Stimulated activated CD4-positive, alpha-beta T cell treated with anti-CD3 and anti-CD28 coated beads, Interleukin-12 subunit alpha, Interleukin-12 subunit beta, amount 100 ng/mL, for 4 hours (primary cell): ENCODE measurements at places on chromosomes 4 and X.

- no peak for DNase-seq
Observed at GRCh38 chr4:158121161-158121579, 51.7 kb downstream of the GASK1B start.

- DNase-seq: no peak
Observed at GRCh38 chr4:2059726-2060602, 837 bp downstream of the NAT8L start.

GRCh38 chr4:48620831-48621230 is 130.8 kb downstream of the ZAR1 start:
- no peak for DNase-seq

DNA sequence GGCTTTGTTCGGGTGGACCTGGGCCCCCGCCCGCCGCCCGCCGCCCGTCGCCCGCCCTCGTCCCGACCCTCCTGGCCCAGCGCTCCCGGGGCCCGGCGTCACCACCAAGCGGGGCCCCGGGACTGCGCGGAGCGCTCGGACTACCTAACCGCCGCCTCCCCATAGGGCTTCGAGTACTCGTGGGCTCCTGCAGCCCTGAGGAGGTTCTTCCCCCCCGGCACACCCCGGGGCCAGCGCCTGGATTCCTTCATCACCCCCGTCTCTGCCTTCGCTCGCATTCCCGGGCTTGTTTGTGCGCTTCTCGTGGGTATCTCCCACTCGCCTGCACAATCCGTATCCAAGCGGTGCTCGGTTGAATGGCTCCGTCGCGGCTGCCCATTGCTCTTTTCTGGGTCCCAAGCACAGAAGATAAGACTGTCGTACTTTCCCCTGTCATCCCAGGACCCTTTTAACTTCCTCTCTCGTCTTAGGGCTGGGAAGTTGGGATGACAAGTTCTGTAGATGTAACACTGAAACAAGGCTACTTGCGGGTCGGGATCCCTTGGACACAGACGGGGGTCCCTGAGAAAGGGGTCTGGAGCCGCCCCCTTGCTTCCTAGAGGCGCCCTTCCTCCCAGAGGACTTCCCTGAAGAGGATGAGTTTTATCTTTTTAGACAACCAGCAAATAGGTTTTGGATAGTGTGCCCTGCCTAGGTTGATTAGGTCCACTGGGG is 565 bp downstream of the MOB1B start:
- no peak for DNase-seq

DNA sequence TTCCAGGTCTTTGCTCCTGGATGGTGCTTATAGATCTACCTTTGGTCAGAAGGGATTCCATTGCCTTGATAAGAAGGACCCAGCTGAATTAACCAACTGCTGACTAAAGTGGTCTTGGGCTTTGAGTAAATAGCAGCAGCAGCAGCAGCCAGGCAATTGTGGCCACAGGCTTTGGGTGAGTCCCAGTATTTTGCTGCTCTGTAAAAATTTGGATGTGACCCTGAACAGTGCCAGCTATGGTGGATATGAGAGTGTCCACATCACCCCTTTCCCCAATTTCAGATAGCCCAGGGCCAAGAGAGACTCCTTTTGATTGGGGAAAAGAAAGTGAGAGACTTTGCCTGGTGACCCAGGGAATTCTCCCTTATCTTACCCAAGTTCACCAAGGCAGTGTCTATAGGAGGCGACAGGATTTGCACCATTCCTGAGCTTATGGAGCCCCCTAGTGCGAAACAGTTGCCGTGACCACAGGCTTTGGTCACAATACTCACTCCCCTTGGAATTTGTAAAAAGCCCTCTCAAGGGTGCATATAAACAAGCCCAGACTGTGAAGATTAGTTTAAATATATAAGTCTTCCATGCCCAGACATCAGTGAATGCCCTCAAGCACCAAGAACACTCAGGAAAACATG is 518.0 kb downstream of the TMA16 start:
- peak; percentile 4 for DNase-seq

- no peak for DNase-seq
Observed at GRCh38 chrX:66360894-66361293, 196.8 kb downstream of the HEPH start.

- no peak for DNase-seq
Observed at GRCh38 chrX:124414281-124414680, 67.9 kb downstream of the SH2D1A start.

DNA sequence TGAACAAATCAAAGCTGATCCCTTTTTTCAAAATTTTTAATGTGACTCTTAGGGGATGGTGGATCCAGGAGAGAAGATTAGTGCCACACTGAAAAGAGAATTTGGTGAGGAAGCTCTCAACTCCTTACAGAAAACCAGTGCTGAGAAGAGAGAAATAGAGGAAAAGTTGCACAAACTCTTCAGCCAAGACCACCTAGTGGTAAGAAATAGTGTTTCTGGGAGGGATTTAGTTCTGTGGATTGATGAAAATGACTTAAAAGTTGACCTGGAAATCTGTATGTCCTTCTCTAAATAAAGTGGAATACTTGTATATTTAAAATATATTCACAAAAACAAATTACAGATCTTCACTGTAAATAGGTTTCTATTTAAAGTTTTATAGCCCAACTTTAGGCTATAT is 29.2 kb downstream of the NUDT9 start:
- no peak for DNase-seq

DNA sequence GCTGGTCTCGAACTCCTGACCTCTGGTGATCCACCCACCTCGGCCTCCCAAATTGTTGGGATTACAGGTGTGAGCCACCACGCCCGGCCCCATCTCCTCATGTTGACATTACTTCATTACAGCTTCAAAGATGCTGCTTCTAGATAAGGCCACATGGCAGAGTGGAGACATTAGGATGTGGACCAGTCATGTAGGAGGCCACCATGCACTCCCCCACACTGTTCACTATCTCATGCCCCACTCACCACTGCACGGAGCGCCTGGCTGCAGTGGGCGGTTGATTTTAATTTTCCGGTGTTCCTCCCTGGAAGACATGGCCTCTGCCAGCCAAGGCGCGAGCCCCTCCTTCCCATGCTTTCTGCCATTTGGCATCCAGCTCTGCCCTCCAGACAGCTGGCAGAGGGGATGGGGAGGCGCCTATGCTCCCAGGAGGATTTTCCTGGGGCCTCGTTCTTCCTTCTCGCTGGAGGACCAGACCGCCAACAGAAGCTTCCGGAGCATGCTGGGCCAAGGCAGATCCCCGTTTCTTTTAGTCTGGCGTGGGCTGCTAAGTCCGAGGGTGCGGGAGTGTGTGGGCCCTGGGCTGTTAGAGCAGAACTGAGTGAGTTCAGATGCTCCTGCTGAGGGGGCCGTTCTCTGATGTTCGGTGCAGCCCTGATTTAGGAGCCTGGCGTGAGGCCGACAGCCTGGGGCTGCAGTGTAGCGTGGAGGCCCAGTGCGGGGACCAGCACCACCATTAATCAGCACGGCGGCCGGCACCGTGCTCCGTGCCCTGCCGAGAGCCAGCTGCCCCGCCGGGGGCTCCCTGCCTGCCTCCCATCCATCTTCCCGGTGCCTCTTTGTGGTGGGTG is 93.1 kb downstream of the SORCS2 start:
- DNase-seq: no peak

DNA sequence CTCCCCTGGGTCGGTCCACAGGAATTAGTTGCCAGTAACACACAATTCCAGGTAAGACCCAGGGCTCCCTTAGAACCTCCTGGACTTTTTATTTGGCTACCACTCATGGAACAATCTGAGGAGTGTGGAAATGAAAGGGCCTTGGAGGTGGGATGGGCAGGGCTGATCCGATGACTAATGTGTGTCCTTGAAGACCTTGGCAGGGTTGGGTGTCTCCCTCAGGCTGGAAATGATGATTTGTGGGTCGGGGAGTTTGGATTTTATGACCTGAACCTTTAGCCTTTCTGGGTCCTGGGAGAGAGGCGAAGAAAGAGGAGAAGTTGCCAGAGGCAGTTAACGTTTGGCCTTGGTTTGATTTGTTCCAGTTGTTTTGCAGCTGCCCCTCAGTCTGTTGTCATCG is 425.0 kb downstream of the MID1IP1 start:
- no peak for DNase-seq

DNA sequence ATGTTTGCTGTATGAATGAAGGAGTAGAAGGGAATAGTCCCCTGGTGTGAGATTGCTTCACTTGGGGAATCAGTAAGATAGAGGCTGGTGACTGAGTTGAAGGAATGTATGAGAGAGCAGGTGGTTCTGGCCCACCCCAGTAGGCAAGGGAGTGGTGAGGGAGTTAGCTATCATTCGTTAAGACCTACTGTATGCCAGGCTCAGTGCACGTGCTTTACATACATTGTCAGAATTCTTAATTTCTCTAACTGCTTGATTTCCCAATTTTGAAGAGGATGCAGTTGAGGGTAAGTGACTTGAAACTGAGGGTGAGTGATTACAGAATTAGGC is 700 bp downstream of the VMA21 start:
- no peak for DNase-seq

- no peak for DNase-seq
Observed at GRCh38 chr4:70721747-70722146, at the start of gene RUFY3. Gene RUFY3 (plus strand): TSS chr4:70721964. CDS start chr4:70722574, 610 bp downstream.

- DNase-seq: no peak
Observed at GRCh38 chrX:142994988-142995387, 30.7 kb upstream of the SPANXN4 start.

- no peak for DNase-seq
Observed at GRCh38 chr4:35760807-35761206, 483.5 kb downstream of the ARAP2 start.

GRCh38 chr4:102631616-102632015 is 129.2 kb downstream of the MANBA start:
- no peak for DNase-seq

GRCh38 chrX:118655561-118656246 is 71.7 kb upstream of the IL13RA1 start:
- no peak for DNase-seq
